ENCODE measurements at places on chromosomes 1 and 21. TPM values are rescaled to one million over a fixed set of nuclear protein-coding genes. Genes with fewer than 3 reads are reported as not detected.

The A3GALT2 gene
- not detected for total RNA-seq

The CYP4A11 gene
- not detected for total RNA-seq

The NKAIN1 gene
- not detected for total RNA-seq

The CDC7 gene
- total RNA-seq, result 20.4 TPM

The BSND gene
- not detected for total RNA-seq

Measured in activated CD4-positive, alpha-beta memory T cell treated with anti-CD3 and anti-CD28 coated beads for 36 hours (primary cell).